ENCODE measurements at places on chromosomes 7 and 10.

DNA sequence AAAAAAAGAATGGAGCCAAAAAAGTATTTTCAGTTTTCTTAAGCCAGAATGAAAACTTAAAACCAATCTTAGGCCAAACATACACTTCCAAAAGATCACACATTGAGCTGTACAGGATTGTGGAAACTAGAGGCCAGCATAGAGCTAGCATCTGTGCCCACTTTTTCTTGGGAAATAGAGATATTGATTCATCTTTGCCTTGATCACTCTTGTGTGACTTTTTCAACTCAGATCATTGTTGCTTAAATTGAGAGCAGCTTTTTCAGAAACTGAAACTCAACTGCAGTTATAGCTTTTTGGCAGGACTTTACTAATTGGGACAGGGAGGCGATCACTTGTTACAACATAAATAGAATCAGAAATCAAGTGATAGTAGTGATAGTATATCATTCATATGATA is 132.2 kb downstream of the PRKG1 start:
- peak; percentile 20 for DNase-seq

GRCh38 chr7:16460789-16461493 is 4.6 kb downstream of the SOSTDC1 start:
- no peak for DNase-seq

DNA sequence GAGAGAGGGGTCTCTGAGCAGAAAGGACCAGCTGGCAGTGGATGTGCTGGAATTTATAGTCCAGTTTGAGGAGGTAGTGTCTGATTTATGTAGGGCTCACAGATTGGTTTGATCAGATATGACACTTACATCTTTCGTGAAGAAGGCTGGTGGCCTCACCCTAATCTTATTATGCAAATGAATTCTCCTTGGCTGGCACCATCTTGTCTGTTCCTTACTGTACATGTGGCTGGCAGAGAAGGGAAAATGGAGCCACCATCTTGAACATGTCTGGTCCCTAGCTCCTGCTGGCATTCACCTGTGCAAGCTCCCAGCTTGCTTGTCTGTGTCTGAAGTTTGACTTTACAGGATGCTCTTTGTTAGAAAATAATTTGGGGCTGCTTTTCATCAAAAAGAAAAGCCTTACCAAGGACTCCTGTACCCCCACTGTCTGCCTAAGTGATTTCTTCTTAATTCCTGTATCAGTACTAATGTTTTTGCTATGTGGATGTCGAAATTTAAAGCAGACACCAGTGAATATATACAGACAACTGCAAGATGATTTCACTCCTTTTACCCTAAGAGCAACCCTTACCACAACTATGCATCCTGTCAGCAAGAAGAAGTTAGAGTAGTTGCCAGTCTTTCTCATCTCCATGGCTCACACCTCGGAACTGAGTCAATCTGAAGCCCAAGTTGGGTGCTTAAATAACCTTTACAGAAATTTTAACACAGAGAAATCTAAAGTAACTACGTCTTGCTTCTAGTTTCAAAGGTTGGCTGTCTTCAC is 322.0 kb upstream of the SEMA3D start:
- DNase-seq: peak; percentile 94

GRCh38 chr10:71331736-71332135 is 12.7 kb downstream of the SLC29A3 start:
- no peak for DNase-seq

GRCh38 chr10:5775685-5776084 is 37.5 kb downstream of the GDI2 start:
- DNase-seq: no peak

GRCh38 chr7:17422966-17423365 is 124.5 kb downstream of the AHR start:
- no peak for DNase-seq

DNA sequence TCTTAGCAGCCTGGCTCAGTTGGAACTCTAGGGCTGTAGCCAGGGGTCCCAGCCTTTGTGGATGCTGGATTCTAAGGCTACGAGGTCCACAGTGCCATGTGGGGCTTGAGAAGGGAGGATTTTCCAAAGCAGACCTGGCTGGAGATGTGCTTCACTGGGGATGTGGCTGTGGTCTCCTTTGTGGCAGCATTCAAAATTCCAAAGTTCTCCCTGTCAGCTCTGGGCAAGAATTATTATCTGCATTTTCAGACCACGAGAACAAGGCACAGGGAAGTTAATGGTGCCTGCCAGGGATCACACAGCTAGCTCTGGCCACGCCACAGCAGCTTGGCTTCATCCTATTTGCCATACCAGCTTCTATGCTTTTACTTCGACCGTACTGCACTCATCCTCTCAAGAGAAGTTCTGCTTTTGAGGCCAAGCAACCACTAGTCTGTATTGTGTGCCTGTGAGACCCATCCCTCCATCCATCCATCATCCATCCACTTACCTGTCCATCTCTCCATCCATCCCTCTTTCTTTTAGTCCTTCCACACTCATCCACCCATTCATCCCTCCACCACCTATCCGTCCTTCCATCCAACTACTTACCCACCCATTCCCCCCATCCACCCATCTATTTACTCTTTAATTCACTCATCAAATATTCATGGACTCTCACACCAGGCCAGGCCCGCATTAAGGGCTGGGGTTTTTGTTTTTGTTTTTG is 71.5 kb downstream of the ZMIZ1 start:
- no peak for DNase-seq

DNA sequence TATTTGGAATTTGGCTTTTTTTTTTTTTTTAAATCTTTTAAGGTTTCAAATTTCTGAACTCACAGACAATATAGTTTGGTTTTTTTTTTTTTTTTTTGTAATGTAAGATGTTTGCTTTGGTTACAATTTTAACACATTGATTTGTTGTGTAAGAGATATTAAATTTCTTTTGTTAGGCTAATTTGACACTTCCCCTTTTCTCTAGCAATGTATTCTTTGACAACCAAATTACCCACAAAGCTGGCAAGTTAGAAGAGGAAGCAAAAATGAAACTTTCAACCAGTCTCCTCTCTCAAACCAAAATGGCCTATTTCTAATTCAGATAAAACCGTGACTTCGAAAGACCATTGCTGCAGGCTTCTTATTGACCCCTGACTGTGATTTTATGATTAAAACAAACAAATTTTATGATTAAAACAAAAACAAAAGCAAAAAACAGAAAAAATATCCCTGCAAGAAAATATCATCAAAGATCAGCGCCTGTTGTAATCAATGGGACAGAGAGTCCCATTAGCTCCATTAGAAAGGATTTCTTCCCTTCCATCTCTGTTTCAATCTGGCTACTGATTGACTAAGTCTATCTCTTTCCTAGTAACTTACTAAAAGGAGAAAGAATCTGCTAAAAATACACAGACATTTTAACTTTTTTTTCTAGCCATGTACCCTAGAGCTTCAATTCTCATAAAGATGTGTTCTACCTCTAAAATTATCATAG is 489.2 kb downstream of the MDFIC start:
- no peak for DNase-seq

GRCh38 chr10:59817773-59818172 is 64.5 kb upstream of the MRLN start:
- DNase-seq: peak; percentile 4

DNA sequence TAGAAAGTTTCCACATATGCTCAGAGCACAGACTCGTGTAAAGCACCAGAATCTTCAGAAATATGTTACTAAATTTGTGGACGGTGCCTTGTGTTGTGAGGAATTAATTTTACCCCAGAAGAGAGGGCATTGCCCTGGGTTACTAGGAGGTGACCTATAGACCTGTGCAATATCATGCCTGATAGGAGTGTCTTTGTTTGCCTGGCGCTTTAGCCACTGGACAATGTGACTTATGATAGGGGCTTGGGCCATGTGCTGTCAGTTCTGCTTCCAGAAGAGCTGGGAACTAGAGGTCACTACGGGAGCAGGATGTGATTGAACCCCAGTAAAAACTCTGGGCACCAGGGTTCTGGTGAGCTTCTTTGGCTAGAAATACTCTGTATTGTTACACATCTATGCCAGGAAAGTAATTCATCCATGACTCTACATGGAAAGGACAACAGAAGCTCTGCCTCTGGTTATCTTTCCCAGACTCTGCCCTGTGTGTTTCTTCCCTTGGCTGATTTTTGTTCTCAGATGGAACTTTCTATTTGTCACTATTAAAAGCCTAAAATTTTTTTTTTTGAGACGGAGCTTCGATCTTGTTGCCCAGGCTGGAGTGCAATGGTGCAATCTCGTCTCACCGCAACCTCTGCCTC is 75.5 kb downstream of the SIRT1 start:
- DNase-seq: no peak

GRCh38 chr10:106958589-106959361 is 205.7 kb downstream of the SORCS1 start:
- DNase-seq: no peak

GRCh38 chr10:75528392-75528791 is 97.0 kb downstream of the LRMDA start:
- no peak for DNase-seq

GRCh38 chr10:47329855-47330254 is 7.6 kb downstream of the GDF2 start:
- no peak for DNase-seq

DNA sequence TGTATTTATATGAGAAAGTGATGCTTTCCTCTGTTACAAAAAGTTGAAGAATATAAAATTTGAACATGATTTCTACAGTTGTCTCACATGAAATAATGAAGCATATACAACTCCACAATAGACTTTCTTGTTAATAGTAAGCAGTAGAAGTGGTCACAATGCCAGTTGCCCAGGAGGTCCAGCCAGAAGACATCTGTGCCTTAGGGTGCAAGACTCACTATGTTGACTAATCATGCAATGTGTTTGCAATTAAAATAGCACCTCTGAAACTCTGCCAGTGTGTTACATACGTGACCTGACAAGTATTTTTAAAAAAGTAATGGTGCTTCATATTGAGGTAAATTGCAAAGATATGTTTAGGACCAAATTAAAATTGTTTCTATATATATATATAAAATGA is 547.2 kb downstream of the ETV1 start:
- peak; percentile 26 for DNase-seq

DNA sequence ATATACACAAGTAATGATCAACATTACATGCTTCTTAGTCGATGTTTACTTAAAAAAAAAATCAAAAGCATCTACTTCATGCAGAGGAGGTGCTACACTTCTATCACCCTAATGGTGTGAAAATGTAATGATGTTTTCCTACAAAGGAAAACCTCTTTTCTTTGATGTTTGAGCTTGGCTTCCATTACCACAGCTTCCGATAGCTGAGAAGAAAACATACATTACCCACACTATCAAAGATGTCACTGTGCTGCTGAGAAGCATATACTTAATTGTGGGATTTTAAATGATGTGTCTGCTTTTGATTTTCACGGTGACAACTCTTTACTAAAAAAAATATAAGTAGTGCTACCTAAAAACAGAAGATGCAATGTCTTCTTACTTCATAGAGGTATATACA is 200.2 kb upstream of the PHF14 start:
- no peak for DNase-seq

GRCh38 chr10:101080933-101081931 is 19.4 kb downstream of the KAZALD1 start:
- DNase-seq: peak; percentile 42

GRCh38 chr7:97155897-97156418 is 38.5 kb downstream of the SDHAF3 start:
- no peak for DNase-seq

- DNase-seq: no peak
Measured at GRCh38 chr10:131998845-131999681, 17.3 kb upstream of the BNIP3 start.

DNA sequence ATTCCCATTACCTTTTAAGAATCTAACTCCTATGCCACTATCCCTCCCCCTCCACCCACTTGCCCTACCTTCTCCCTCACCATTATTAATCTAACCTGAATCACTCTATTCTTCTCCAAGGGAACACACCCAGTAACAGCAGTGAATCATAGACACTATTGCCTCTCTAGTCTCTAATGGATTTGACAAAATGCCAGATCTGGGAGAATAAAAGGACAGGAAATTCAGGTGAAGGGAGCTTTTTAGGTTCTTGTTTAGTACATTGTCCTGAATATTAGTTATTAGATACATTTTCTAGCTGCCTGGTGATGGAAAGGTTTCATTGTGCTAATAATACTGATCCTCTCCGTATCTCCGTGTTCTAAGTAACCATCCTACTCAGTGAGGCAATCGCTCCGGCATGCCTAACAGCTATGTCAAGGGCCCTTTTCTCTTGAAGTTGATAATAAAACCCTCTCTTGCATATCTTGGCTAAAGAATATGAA is 4.1 kb upstream of the SFR1 start:
- DNase-seq: peak; percentile 88

DNA sequence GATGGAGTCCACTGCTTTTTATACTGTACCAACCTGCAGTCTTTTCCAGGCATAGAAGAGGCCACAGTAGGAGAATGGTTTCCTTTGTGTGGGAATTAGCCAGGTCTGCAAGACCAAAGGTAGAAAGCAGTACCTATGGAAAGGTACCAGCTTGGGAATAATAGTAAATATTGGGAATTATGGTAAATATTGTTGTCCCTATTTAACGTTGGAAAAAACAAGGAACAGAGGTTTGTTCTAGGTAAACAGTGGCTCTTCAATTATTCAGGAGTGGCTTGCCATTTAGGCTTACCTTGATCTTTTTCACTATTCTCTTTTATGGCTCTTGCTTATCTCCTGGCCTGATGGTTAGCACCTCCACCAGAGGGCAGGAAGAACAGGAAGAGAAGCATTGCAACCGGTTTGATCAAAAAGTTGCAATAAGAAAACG is 43.9 kb upstream of the GSAP start:
- DNase-seq: no peak

- DNase-seq: peak; percentile 44
Measured at GRCh38 chr10:15719049-15719898, 448 bp downstream of the ITGA8 start.

- peak; percentile 74 for DNase-seq
Measured at GRCh38 chr10:112227331-112227987, 43.9 kb upstream of the GPAM start.

- peak; percentile 26 for DNase-seq
Measured at GRCh38 chr7:56175771-56176170, 59.6 kb upstream of the NUPR2 start.

Measured in GM23248 (cell line).